ENCODE measurements at places on chromosomes 7 and 10. TPM values are rescaled to one million over a fixed set of nuclear protein-coding genes. Genes with fewer than 3 reads are reported as not detected.
A peak's percentile ranks its signal among the peaks of the same experiment; 100 is the strongest.

- no peak for DNase-seq
These were observed 254.3 kb upstream of the NPVF start for GRCh38 chr7:25482631-25483030.

DNA sequence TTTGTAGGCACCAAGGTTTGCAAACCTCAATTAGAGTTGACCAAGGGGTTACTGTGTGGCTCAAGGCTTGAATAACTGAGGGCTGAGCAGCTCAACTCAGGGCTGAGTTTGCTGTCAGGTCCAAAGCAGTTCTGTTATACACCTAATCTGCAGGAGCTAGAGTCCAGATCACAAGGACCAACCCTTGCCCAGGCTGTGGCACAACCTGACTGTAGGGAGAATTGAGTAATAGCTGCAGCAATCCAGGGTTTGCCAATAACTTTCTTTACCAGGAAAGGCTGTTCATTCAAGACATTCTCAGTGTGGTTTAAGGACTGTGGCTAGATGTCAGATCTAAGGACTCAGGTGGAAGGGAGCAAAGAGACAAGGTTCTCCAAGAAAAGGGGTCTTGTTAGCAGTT, 115.6 kb upstream of the IMMP2L start:
- no peak for DNase-seq

GRCh38 chr10:7523656-7524055, 112.8 kb upstream of the SFMBT2 start:
- DNase-seq = no peak

Gene GNAT3
- total RNA-seq = not detected

DNA sequence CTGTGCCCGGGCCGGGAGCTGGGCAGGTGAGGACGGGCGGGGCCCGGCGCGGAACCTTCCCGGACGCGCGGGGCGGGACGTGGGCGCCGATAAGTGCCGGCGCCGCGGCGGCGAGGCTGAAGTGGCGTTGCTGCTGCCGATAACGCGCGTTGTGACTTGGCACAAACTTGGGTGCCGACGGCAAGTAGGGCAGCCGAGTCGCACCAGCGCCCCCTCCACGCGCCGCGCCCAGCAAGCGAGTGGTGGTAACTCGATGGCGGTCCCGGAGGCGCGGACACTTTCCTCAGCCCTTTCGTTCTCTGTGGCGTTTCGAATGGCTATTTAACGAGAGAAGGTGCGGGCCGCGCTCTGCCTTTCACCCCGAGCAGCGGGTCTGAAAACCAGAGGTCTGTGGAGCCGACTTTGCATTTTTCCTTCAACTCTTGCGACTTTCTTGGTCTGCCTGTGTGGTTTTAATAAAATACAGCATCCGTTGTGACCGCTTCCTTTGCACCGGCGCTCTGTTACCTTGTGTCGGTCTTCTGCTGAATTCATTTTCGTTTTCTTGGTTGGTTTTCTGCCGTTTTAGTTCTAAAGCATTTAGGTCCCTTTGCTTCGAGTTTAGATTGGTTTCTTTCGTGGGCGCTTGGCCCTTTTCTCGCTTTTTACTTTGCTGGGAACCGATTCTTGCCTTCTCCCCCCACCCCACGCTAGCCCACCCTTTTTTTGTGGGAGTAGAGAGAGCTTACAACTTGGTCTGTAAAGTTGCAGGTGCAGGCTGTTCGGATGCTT, 701 bp downstream of the STK17A start:
- peak; percentile 83 for DNase-seq

- DNase-seq = no peak
These were observed 1.1 kb downstream of the VGF start for GRCh38 chr7:101164071-101164840.

- DNase-seq = no peak
These were observed 427.4 kb downstream of the PAXIP1 start for GRCh38 chr7:154575497-154575896.

DNA sequence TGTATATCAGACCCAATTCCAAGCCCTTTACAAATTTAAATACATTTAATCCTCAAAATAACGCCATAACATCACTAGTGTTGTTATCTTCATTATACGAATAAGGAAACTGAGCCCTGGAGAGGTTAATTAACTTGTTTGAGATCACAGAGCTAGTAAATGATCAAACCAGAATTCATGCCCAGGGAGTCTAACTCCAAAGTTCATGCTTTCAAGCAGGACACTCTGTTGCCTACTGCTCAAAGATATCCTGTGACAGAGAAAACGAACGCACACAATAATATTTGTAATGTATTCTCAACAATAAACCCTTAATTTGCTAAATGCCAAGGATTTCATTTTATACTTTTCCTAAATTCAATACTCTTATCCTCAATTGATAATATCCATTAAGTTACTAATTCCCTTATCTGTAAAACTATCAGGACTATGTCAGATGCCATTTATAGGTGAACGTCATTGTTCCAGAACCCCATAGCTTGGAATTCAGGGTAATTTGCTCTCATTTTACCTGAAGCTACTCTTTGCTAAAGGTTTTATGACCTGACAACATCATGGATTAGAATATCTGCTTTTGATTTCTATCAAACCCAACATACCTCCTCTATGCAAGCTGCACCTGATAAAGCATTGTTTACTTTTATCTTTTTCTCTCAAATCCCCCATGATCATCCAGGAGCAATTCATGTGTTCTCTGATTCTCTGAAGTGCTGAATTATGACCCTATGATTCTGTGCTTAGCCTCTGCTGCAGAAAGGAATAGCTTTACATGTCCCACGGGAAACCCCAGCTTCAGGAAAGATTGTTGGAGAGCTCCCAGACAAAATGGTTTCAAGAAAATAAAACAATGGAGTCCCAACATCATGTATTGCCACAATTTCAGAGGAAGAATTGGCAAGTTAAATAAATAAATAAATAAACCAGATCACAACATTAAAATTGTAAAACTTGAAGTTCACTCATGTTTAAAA, 150.2 kb upstream of the CDK1 start:
- DNase-seq = no peak

DNA sequence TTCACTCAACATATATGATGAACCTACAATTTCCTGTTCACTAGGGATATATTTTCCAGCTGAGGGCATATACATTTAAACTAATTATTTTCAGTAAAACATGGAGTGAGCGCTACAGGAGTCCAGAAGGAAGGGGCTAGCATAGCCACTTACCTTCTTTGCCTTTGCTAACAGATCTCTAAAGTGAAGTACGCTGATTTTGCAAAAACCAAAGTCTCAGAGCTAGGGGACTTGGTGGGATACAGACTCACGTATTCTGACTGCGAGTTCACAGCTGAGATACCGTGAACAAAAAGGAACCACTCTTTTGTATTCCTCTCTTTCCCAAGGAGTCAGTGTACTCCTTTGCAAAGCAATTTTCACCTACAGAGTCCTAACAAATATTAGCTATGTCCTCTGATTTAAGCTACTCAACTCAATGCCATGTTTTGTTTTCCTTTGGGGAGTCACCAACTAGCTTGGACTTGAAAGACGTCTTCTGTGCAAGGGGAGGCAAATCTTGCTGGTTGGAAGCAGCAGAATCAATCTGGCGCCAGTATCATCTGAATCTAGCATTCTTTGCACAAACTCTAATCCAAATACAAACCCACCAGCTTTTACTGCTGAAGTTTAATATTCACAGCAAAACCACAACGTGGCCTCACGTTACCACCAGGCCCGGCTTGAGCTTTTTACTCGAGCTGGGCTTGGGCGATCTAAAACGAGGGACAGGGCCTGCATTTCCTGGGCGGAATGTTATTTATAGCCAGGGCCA, 657 bp downstream of the CDNF start:
- no peak for DNase-seq

DNA sequence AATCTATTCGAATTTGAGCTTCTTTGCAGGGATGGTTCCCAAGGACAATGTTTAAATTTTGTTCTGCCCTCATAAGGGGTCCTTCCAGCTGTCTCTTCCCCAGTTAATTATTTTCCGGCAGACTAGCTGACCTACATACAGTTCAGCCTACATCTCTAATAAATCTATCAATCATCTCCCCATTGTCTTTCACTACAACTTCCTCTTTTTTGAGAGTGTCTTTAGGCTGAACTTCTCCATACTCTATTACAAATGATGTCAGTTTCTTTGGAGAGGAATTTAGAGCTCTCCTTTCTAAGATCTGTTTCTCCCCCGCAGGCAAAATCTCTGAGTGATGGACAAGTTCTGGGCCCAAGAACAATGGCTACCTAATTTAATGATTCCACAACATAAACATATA, 122.2 kb downstream of the PCLO start:
- no peak for DNase-seq

- DNase-seq = no peak
These were observed 179.4 kb downstream of the CPEB3 start for GRCh38 chr10:92111336-92111939.

- no peak for DNase-seq
These were observed 404.2 kb downstream of the THSD7A start for GRCh38 chr7:11427686-11428273.

Gene ATRNL1
- not detected for total RNA-seq

Gene CLDN4
- total RNA-seq = 0.15 TPM

Gene ODAD2
- 0.20 TPM for total RNA-seq

DNA sequence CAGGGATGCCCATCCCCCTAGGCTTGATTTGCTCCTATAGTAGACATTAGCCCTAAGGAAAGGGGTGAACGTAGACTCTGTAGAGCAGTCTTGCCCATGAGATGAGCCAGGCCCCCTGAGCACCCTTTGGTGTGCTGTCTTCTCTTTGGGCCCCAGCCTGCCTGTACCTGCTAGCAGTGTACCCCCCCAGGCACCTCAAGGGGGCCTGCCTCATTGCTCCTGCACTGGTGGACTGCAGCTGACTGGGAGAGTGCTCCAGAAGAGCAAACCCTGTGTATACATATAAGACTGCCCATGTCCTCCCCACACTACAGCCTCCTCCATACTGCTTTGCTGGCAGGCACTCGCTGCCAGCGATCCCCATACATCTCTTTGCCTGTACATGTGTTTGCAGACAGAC, 206.7 kb downstream of the PCDH15 start:
- no peak for DNase-seq

Gene CHAT
- total RNA-seq = not detected

GRCh38 chr10:132582137-132582536, 44.5 kb downstream of the INPP5A start:
- no peak for DNase-seq

- no peak for DNase-seq
These were observed 74.5 kb downstream of the OAT start for GRCh38 chr10:124344266-124344590.

Gene SLC26A4
- 2.1 TPM for total RNA-seq

DNA sequence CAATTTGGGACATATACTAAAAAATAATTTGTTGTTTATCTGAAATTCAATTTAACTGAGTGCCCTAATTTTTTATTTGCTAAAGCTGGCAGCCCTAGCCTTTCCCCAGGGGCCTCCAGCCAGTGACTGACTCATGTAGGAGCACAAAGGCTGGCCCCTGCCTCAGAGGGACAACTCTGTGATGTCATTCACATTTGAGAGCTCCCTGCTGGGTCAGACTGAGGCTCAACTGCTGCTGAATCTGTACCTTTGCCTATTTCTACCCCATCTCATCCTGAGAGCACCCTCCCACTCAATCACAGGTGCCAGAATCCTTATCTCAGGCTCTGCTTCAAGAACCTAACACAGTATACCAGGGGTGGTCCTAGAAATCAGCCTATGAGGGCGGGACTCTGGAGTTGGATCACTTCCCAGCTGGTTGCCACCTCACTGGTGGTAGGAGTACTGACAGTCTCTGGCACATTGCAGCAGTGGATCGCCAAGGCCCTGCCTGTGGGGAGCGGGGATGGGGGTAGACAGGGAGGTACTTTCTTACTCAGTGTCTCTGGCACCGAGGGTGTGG, 11.6 kb downstream of the GCK start:
- no peak for DNase-seq

DNA sequence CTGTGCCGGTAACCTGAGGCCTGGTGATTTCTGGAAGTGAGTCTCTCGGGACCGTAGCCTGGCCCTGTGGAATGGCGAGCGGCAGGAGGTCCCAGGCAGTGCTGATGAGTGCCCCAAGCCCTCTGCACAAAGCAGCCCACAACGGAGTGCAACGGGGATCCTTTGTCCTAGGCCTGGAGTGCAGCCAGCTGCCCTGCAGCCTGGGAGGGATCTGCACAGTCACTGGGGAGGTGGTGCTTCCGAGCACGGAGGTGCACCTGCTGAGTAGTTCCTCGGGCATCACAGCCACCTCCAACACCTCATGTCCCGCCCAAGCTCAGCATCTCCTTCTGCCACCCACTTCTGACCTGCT, 162.8 kb upstream of the ZMIZ1 start:
- DNase-seq = no peak

GRCh38 chr10:123999261-123999660, 94.1 kb downstream of the CHST15 start:
- no peak for DNase-seq

DNA sequence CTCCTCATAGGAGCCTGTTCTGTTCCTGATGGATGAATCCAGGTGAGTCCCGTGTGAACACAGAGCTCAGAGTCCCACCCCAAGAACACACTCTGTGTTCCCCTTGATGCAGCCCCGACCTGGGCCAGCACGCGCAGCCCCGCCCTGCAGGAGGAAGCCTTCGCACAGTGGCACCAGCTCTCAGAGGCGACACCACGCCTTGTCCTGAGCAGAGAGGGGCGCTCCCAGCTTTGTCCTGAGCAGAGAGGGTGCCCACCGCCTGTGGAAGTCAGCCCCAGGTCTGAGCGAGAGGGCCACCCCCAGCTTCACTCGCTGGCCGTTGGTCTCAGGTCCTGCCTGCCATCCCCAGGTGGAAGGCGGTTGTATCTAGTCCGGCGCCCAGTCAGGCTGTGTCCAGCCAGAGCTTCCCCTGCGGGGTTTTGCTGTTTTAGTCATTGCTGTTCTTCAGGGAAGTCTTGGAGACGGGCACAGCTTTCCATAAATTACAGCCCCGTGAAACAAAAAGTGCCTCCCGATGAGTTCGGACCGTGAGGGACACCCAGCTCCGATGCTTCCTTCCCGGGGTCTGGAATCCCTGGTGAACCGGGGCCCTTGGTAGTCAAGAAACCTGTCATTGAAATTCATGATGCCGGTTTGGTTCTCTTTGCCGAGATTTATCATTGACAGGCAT, 43.6 kb downstream of the NKX6-2 start:
- DNase-seq = no peak

- DNase-seq = no peak
These were observed 205.2 kb downstream of the SFMBT2 start for GRCh38 chr10:7205656-7206055.

DNA sequence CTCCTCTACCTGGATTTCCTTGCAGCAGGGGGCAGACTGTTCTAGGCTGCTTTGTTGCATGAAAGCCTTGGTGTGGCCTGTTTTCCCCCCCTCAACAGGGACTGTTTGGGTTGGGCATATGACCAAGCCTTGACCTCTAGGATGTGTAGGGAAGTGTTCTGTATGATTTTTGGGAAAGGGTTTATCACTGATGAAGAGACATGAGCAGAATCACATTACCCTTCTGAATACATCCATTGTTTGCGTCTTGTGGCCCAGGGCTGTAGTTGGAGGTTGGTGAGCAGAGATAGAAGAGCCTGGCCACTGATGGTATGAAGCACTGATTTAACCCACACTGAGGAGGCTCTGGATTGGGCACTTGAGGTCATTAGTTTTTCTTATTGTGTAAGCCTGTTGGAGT, 26.6 kb downstream of the ZNF12 start:
- no peak for DNase-seq

- no peak for DNase-seq
These were observed 908 bp downstream of the NOM1 start for GRCh38 chr7:156950381-156950858.

Gene MACC1
- total RNA-seq = 0.37 TPM

Data from CD8-positive, alpha-beta memory T cell (primary cell).